ENCODE measurements at places on chromosomes 1 and 21.

DNA sequence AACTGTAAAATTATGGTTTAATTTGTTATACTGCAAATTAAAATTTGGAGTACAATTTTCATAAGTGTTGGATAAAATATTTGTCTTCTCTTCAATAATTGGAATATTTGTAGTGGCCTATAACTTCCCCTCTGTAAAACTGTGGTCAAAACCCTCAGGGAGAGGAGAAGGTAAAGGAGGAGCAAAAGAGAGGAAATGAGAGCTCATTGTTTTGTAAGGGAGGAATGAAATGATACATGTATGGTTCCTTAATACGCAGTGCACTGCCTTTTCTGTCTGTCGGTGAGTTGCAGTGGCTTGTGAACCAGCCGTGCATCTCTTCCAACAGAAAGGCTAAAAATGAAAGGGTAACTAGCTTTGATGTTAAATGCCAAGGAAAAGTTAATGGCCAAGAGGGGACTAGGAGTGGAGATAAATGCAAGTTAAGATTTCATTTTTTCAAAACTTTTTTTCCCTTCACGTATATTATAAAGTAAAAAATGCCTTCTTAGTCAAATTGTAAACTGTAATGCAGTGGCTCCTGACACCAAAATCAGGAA, 26.4 kb downstream of the LRRC8D start:
- DNase-seq, result no peak

DNA sequence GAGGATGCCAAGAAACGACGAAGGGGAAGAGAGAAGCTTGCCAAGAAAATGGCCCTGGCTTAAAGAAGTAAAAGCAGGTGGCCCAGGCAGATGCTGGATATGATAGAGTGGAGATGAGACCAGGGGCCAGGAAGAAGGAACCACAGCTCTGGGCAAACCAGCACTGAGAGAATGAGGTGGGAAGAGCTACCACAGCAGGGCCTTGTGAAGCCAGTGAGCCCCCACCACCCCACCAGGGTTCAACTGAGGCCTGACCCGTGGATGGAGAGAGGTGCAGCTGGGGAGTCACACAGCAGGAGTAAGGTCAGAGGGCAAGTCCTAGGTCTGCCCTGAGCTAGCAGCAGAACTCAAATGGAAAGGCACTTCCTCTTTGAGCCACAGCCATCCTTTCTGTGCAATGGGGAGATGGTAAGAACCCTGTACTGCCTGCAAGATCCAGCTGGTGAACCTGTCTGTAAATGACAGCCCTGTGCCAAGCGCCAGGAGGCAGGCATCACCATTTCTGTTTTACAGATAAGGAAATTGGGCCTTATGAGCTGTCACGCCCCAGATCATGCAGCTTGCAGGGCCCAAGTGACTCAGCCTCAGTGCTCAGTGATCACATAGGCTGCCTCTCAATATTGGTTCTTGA, 8.5 kb downstream of the SH3BGRL3 start:
- no peak for DNase-seq

DNA sequence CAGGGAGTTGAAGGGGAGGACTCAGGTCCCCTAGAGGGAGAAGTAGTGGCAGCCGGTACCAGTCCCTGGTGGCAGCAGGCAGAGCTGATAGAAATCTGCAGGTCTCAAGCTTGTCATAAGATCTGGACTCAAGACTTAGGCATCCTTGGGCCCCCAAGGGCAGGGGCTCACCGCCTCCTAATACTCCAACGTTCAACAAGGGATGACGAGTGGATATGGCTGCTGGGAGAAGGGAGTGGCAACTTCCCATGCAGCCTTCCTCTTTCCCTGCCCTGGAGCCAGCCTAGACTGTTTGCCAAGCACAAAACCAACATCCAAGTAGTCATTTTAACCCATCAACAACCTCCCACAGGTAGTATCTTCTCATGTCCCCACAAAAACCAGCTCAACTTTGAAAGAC, 6.9 kb downstream of the TRABD2B start:
- DNase-seq, result no peak

- DNase-seq, result no peak
Observed at GRCh38 chr1:115325874-115326273, 12.2 kb downstream of the NGF start.

- DNase-seq, result no peak
Observed at GRCh38 chr1:22296701-22297591, 154.0 kb upstream of the WNT4 start.

DNA sequence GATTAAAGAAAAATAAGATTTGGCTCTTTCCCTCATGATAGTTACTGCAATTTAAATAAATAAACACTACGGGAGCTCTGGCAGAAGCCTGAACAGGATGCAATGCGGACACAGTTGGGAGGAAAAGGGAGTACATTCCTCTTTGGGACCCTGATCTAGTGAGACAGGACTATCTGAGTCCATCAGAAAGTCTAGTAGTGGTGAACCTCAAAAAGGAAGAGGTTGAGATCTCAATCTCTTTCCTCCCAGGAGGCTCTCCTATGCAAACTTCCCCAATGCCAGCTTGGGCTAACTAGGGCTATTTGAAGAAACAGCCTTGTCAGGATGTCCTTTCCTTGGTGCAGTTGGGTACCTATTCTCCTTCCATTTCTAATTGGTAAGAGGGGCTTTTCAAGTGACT, 4.9 kb upstream of the ABCD3 start:
- no peak for DNase-seq

- DNase-seq, result no peak
Observed at GRCh38 chr1:227066999-227067398, 126.9 kb downstream of the COQ8A start.

GRCh38 chr1:37705399-37705798, 13.1 kb downstream of the CDCA8 start:
- no peak for DNase-seq

DNA sequence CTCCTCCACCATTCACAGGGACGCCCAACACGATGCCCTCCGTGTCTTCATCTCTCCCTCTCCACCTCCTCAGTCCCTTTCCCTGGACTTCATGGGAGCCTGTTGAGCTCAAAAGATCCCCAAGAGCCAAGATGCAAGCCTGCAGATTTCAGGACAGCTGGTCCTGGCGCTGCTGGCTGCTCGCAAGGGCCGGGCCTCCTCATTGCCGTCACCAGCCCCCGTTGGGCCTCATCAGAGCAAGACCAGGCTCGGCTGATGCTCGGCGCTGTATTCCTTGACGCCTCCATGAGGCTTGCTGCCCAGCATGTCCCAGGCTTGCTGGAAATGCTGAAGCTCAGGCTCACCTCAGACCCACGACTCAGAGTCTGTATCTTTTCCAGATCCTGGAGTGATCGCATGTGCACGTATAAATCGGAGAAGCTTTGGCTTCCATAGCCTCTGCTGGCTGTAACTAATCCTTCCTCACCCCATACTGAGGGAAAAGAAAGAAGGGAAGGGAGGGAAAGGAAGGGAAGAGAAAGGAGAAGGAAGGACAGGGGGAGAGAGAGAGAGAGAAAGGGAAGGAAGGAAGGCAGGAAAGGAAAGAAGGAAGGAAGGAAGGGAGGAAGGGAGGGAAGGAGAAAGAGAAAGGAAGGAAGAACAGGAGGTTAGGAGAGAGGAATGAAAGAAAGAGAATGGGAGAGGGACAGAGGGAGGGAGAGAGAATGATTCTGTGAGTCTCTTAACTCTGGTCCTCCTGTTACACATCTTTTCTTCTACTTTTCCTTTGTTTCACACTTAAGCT, 94.6 kb downstream of the KCNJ15 start:
- DNase-seq, result no peak

- no peak for DNase-seq
Observed at GRCh38 chr21:36959020-36959835, 7.2 kb downstream of the HLCS start.

DNA sequence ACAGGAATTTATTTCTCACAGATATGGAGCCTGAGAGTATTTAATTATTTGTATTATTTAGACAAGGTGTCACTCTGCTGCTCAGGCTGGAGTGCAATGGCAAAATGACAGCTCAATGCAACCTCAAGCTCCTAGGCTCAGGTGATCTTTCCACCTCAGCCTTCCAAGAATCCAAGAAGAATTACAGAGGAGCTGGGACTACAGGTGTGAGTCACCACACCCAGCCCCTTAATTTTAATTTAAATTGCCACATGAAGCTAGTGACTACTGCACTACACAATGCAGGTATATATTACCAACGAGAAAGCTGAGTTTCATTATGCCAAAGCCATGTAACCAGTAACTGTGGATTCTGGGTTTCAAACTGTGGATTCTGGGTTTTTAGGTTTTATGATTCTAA, 2.1 kb downstream of the KHDC4 start:
- DNase-seq, result no peak

- no peak for DNase-seq
Observed at GRCh38 chr1:54894271-54894670, 7.3 kb upstream of the DHCR24 start.

DNA sequence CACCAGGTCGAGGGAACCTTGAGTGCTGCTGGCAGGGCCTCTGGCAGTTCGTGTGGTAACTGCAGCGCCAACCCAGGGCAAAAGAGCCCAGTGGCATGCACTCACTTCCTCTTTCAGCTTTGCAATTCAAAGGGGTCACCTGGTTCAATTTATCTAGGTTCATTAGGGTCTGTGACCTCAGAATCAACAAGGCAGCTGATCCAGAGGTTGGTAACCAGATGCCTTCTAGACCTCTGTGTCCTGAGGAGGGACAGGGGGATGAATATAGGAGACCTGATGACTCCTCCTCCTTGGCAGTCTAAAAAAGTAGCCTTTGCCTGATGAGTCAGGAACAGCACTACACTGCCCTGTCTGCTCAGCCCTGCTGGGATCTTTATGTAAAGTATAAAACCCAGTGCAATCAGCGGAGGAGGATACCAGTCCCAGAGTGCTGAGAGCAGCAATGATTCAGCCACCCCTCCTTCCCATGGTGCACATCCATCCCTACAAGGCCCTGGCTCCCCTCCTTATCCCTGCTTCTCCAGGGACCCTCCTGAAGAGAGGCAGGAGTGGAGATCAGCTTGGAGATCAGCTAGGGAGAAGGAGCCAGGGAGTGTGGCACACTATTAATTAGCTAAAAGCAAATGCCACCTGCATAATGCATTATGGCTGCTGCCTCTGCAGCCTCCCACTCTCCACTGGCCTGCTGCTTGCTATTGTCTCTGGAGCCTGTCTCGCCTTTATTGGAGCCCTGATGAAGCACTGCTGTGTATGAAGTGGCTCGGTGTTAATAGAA, 11.2 kb upstream of the FMOD start:
- DNase-seq, result no peak

DNA sequence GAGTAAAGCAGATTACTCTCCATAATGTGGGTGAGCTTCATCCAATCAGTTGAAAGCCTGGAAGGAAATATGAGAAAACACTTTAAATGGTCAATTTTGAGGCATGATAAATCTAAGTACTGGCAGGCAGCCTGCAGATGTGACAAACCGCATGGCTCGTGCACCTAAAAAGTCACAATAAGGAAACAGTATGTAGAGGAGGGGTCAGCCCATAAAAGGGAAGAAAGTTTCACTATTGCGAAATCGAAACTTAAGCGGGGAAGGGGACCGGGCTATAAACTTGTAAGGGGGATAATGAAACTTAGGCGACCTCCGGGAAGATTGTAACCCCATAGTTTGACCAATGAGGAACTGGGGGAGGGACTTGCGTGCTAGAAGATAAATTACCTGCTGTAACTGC, 109.8 kb downstream of the PLPPR4 start:
- DNase-seq, result no peak

DNA sequence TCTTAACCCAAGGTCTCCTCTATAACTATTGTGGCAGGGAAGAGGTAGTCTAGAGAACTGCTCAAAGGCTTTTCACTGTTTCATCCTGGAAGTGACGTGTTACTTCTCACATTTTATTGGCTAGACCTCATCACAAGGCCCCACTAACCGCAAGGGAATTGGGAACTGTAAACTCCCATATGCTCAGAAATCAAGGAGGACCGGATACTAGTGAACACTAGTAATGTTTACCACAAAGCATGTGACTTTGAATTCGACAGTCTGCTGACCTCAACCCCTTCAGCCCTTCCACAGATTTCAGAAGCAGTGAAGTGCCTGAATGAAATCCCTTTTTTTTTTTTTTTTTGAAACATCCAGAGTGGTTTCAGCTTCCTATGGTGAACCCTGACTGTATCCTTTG, 3.4 kb upstream of the EEIG2 start:
- DNase-seq, result no peak

DNA sequence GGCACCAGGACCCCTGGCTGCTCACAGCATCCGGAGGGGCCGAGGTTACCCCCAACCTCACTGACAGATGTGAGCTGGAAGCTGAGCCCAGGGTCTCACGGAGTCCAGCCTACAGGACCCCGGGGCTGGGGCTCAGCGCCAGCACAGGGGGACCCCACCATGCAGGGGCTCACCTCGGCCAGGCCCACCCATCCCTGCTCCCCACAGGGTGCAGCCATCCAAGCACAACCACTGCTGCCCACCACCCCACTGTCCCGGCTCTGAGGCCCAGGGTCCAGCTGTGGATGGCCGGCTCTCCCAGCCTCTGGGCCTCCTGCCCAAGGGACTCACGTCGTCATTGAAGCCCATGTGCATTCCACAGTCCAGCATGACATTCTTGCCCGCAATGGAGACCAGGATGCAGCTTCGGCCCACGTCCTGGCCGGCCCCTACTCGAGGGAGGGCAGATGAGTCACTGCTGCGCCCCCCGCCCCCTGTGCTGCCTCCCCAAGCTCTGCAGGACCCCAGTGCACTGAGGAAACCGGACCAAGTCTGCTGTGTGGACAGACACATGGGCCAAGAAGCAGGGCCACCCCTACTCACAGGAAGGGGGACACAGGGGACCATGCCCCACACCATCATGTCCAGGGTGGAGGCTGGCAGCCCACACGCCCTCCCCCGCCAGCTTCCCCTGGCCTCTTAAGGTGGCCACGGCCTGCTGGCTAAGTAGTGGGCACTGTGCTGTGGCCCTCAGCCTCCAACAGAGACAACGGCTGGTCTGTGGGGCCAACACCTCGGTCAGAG, 3.6 kb downstream of the INTS11 start:
- no peak for DNase-seq

DNA sequence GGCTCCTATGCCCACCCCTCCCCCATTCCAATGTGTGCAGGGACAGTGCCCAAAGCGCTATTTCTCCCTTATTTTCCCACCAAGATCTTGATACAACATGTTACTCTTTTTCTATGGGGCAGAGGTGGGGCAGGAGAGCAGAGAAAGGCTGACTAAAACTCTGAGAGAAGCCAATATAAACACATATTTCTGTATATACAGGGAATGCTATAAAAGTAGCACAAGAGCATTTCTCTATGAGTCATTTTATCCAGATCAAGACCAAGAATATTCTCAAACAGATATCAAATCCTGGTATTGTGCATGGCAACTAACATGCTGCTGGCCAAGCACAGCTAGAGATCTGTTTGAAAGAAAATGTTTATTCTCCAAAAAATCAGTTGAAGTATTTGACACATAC, 7.3 kb downstream of the WDR26 start:
- DNase-seq, result no peak

DNA sequence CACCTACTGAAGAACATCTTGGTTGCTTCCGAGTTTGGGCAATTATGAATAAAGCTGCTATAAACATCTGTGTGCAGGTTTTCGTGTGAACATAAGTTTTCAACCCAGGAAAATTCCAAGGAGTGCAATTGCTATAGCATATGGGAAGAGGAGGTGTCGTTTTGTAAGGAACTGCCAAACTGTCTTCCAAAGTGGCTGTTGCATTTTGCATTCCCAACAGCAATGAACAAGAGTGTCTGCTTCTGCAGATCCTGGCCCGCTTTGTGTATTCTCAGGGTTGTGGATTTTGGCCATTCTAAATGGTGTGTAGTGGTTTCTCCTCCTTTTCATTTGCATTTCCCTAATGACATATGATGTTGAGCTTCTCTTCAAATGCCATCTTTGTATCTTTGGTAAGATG, 23.8 kb downstream of the GNG4 start:
- no peak for DNase-seq

Measured in NCI-H2029 treated with DMSO at 0.1 percent for 48 hours (cell line).